Suppressor macrophage treated with lipopolysaccharide for 1 hour (primary cell): ENCODE measurements at places on chromosomes 16 and 17.

DNA sequence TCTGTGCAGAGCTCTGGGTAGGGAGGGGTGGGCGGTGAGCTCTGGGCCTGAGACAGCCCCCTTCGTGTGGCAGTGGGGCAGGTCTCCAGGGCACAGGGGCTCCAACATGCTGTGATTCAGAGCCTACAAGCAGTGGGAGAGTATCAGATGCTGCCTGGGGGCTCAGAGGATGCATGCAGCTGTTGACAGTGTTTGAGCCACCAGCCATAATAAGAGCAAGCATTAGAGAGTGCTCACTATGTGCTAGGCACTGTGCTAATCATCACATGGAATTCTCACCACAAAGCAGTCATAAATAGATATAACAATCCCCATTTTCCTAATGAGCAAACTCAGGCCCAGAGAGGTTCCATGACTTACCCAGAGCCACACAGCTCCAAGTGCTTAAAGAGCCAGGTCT, 8.1 kb downstream of the PDK2 start:
- no peak for DNase-seq

DNA sequence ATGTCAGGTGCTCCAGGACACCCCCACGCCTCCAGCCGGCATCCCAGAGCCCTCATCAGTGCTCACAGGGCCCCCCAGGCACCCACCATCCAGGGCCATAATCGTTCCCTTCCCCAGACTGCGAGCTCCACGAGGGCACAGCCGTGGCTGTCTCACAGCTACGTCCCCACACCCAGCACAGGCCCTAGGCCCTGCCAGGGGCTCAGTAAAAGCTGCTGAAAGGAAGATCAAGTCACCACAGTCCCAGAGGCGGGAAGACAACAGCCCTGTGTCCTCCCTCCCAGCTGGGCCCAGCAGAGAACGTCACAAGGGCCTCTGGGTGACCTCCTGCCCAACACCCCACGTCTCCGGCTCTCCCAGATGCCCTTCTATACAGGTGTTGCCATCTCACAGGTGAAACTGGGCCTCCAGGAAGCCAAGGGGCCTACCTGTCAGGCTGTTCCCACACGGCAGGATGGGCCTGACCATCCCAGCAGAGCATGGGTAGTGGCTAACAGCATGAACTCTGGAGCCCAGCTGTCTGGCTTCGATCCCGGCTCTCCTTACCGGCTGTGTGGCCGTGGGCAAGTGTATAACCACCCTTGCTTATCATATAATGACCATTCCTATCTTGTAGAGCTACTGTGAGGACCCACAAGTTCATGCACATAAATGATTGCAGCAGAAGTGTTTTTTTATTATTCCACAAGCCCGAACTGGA, 17.9 kb downstream of the ARL2BP start:
- DNase-seq, result no peak

DNA sequence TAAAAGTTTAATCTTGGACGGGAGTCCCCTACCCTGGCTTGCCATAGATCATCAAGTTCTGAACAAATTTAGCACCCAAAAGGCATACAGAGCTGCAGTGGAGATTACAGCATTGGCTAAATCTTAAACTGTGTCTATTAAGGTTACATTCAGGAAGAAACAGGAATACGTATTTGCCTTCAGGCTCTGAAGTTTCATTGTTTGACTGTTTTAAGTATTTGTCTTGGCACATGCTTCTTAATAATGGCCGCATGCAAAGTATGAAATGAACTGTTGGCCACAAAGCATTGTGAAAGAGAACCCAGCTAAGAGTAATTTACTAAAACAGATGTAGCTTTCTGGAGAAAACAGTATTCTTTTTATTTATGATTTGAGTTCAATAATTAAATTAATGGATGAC, 63.9 kb upstream of the CNEP1R1 start:
- no peak for DNase-seq

GRCh38 chr17:4334776-4335584, 31.5 kb downstream of the UBE2G1 start:
- no peak for DNase-seq

- DNase-seq, result no peak
These were observed 41.8 kb downstream of the CYB5D2 start for GRCh38 chr17:4184811-4185210.

GRCh38 chr16:49800876-49801275, 55.0 kb downstream of the ZNF423 start:
- DNase-seq, result peak; percentile 17

GRCh38 chr17:44389723-44390202, 314 bp upstream of the ITGA2B start:
- DNase-seq, result peak; percentile 47

- DNase-seq, result peak; percentile 66
These were observed 20.8 kb downstream of the DCUN1D3 start for GRCh38 chr16:20879175-20880040.

DNA sequence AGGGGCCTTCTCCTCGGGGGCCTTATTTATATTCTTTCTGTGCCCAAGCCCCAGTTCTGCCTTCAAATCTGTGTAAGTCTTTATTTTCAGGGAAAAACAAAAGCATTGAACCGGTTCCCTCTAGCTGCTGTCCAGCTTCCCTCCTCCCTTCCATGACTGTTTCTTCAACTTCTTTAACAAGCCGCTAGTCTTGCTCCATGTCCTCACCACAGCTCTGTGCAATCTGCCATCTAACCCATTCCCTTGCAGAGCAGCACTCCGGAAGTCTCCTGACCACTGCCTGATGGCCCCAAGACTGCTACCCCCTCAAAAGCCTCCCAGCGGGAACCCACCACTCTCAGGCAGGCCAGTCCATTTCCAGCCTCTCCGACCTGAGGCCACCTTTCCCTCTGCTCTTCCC, 16.9 kb downstream of the EMC8 start:
- no peak for DNase-seq

GRCh38 chr17:80774643-80775281, 216.9 kb upstream of the CHMP6 start:
- peak; percentile 25 for DNase-seq

- peak; percentile 95 for DNase-seq
These were observed 12.6 kb upstream of the RNF222 start for GRCh38 chr17:8409966-8410882.

DNA sequence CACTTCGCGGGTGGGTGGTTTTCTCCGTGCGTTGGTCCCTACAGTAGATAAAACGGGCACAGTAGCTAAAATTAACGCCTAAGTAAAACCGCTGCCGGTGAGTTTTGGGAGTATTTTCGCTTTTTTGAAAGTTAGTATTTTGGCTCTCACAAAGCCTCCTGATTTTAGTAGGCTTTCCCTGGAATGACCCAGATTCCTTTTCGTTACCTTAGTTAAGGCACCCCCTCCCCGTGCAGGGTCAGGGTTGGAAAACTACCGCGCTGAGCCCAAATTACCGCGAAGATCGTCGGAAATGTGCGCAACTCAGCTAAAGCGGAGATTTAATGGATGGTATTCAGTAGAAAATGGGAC, 28.3 kb upstream of the ST6GALNAC1 start:
- no peak for DNase-seq

DNA sequence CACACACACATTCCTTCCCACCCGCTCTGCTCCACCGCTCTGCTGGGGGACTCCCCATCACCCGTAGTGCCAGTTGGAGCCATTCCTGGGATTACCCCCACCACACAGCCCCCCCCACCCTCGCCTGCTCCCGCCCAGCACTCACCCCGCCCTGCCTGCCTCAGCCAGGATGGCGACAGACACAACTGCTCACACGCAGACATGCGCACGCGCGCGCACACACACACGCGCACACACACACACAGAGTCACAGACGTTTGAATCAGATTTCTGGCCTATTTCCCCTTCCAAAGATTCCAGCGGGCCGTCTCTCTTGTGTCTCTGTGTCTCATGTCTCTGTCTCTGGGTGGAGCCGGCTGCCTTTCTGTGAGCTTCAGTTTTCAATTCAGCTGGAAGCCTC, 4.4 kb downstream of the CACNA1G start:
- DNase-seq, result peak; percentile 83

GRCh38 chr16:1906055-1906845, 12.0 kb downstream of the HS3ST6 start:
- no peak for DNase-seq

DNA sequence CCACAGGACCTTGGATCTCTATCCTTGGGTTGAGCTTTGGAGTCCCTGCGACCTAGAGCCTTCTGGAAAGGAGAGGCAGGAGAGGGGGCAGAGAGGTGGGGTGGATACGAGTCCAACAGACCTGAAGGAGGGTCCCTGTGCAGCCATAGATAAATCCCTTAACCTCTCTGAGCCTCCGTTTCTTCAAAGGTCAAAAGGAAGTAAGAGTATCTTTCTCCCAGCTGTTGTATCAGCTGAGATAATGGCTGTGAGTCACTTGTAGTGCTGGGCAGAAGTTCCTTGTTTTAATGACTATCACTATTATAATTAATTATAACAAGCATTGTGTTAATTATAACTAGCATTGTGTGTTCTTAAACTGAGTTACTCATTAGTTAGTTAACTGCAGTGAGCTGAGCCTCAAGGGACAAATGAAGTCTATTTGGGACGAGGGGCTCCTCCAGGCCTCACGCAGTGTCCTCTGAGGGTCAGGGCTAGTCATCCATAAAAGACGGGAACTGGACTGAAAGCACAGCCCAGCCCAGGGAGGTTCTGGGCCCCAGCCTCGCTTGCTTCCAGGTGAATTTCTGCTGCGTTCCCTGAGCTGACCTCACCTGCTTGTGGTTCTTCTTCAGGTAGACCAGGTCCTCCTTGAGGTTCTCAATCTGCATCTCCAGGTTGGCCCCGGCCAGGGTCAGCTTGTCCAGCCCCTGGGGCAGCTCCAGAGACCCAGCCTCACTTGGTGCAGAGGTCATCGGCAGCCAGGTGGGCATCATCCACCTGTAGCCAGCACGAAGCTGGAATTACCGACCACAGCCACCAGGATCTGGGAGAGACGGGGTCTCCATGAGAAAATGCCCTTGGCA, 5.7 kb upstream of the KRT17 start:
- peak; percentile 47 for DNase-seq

DNA sequence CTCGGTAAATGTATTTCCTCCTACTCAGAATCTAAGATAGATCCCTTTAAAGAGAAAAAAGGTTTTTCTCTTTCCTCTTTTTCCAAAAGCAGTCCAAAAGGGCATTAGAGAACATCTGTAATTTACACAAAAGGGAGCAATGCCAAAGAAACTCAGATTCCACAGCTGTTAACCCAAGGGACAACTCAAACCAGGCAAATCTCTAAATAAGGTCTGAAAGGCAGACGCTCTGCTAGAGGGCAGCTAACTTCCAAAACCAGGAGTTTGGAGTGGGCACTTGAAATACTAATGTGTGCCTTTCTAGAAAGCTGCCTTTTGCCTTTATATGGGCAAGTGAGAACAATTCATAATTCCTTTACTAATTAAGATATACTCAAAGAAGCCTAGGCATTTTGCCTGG, 435.7 kb downstream of the ZFHX3 start:
- DNase-seq, result no peak

GRCh38 chr16:787978-788398, at the start of gene RPUSD1:
Gene RPUSD1 (minus strand): TSS chr16:788381. CDS start chr16:787737, 644 bp downstream.
- DNase-seq, result no peak

- no peak for DNase-seq
These were observed 510 bp downstream of the ERCC4 start for GRCh38 chr16:13920510-13920818.

DNA sequence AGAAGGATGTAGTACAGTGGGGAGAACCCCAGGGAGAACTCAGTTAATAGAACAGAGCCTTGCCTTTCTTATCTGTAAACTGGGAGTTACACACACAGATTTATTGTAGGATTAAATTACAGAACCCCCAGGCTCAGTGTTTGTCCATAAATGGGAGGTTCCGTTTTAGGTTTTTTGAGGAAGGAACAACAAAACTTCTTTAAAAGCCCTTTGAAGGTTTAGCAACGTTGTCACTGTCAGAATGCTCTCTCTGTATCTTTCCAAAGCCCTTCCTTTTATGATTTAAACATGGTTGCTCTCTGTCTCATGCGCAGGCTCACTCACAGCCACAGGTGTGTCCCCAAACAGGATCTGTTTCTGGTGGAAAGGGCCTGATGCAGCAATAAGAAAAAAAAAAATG, 9.4 kb upstream of the GNA13 start:
- DNase-seq, result peak; percentile 59

DNA sequence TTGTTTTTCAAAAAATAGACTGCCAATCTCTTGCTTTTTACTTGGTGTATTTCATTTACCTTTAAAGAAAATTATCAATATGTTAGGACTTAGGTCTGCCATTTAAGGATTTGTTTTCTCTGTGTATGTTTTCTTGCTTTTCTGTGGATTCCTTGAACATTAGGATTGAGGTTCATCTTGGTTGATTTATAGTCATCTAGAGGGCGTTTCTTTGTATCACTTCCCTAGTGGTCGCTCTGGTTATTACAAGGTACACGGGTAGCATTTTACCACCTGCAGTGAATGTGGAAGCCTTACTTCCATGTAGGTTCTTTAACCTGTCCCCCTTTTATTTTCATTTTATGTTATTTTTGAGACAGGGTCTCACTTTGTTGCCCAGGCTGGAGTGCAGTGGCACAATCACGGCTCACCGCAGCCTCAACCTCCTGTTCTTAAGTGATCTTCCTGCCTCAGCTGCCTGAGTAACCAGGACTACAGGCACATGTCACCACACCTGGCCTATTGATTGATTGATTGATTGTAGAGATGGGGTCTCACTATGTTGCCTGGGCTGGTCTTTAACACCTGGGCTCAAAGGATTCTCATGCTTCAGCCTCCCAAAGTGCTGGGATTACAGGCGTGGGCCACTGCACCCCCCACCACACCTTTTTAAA, 35.2 kb upstream of the CBX4 start:
- peak; percentile 40 for DNase-seq

DNA sequence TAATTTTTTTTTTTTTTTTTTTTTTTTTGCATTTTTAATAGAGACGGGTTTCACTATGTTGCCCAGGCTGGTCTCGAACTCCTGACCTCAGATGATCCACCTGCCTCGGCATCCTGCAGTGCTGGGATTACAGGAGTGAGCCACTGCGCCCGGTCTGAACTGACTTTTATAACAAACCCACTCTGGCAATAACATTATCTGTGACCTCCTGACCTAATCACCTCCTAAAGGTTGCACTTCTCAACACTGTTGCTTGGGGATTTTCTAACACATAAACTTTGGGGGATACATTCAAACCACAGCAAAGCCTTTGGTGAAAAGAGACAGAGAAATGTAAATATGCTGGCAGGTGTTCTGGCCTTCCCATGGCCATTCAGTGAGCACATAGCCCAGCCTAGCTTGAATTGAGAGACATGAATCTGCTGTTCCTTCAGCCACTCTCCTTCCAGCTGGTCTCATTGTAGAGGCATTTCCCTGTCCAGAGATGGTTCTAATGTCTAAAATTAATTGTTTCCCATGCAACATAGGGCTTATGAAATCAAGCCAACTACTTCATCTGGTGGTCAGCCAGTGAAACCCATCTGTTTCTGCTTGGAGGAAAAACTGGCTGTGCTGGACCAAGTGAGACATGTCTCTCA, 28.3 kb downstream of the LYRM1 start:
- DNase-seq, result no peak

- no peak for DNase-seq
These were observed 17.6 kb upstream of the CD79B start for GRCh38 chr17:63949576-63950250.

- DNase-seq, result no peak
These were observed 278.8 kb downstream of the HS3ST3B1 start for GRCh38 chr17:14579716-14580115.
